ENCODE measurements at places on chromosomes 2 and 18. TPM values are rescaled to one million over a fixed set of nuclear protein-coding genes. Genes with fewer than 3 reads are reported as not detected.

GRCh38 chr18:9827793-9828505, 57.8 kb upstream of the TXNDC2 start:
- no peaks in the 10 kb centered on the region for H3K27me3 ChIP-seq
- H3K4me1 ChIP-seq, result peaks cover 47% of the 10 kb centered on the region
- H3K4me3 ChIP-seq, result no peak overlapping the region
- H3K36me3 ChIP-seq, result no peaks in the 10 kb centered on the region
- peak; percentile 98 for DNase-seq
- H3K27ac ChIP-seq, result peak overlapping the region; percentile 82

- H3K27me3 ChIP-seq, result no peaks in the 10 kb centered on the region
- H3K4me1 ChIP-seq, result peaks cover 15% of the 10 kb centered on the region
- no peaks in the 10 kb centered on the region for H3K36me3 ChIP-seq
- peak; percentile 63 for DNase-seq
- H3K27ac ChIP-seq, result peak overlapping the region; percentile 59
Measured at GRCh38 chr18:60018618-60019462, 119.0 kb downstream of the PMAIP1 start.

DNA sequence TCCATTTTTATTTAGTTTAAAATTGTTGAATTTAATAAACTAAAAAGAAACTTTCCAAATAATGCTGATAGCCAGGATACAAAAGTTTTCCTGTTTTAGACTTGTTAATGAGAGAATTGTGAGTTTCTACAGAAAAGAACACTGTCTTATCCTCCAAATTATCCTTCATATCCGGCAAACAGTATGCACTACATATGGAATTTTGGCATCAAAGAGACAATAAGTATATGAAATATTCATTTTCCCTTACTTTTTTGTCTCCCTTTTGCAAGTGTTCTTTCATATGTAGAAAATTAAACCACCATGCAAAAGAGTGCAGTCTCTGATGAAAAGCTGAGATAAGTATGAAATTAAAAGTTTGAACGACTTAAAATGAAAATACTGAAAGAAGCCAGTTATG, 159.4 kb downstream of the UBE2E3 start:
- no peaks in the 10 kb centered on the region for H3K4me1 ChIP-seq
- DNase-seq, result no peak
- no peak overlapping the region for H3K27ac ChIP-seq
- no peak overlapping the region for H3K4me3 ChIP-seq
- H3K27me3 ChIP-seq, result no peaks in the 10 kb centered on the region

DNA sequence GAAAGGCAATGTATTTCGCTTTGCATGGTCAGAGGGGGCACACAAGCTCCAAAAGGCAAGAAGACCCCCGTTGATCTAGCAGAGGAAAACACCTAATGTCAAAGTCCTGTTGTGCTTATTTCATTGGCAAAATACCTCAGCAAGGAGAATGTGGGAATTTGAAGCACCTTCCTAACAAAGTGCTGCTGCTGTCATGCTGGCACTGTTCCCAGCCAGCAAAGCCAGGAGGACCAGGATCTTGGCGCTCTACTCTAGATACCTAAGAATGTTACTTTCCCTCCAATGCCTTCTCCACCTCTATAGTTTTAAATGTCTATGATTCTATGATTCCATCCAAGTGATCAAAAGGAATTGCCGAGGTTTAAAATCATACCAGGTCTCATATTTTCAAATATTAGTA, 867.9 kb upstream of the POU3F3 start:
- H3K4me1 ChIP-seq, result no peaks in the 10 kb centered on the region
- no peaks in the 10 kb centered on the region for H3K27me3 ChIP-seq
- no peaks in the 10 kb centered on the region for H3K36me3 ChIP-seq
- H3K4me3 ChIP-seq, result no peak overlapping the region
- no peak for DNase-seq
- H3K27ac ChIP-seq, result no peak overlapping the region

- peaks cover 30% of the 10 kb centered on the region for H3K27me3 ChIP-seq
- no peaks in the 10 kb centered on the region for H3K36me3 ChIP-seq
- peak overlapping the region; percentile 48 for H3K4me3 ChIP-seq
- no peak overlapping the region for H3K27ac ChIP-seq
Measured at GRCh38 chr2:29920130-29920577, 1.2 kb downstream of the ALK start.

GRCh38 chr2:232688201-232688600, 8.9 kb upstream of the GIGYF2 start:
- H3K27me3 ChIP-seq, result peaks cover 2% of the 10 kb centered on the region
- H3K4me1 ChIP-seq, result no peaks in the 10 kb centered on the region
- no peak overlapping the region for H3K27ac ChIP-seq

DNA sequence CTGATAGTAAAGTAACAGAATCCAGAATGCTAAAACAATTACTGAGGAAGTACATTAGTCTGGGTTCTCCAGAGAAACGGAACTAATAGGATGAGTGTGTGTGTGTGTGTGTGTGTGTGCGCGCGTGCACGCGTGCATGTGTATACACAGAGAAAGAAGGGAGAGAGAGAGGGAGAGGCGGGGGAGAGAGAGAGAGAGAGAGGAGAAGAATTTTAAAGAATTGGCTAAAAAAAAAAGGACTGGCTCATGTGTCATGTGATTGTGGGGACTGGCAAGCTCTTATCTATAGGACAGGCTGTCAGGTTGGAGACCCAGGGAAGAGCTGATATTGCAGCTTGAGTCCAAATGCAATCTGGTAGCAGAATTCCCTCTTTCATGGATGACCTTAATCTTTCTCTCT, 976.2 kb upstream of the CDH2 start:
- H3K4me3 ChIP-seq, result no peak overlapping the region
- H3K27me3 ChIP-seq, result no peaks in the 10 kb centered on the region
- H3K4me1 ChIP-seq, result peaks cover 35% of the 10 kb centered on the region
- no peak for DNase-seq
- no peaks in the 10 kb centered on the region for H3K36me3 ChIP-seq
- peak overlapping the region; percentile 91 for H3K27ac ChIP-seq

DNA sequence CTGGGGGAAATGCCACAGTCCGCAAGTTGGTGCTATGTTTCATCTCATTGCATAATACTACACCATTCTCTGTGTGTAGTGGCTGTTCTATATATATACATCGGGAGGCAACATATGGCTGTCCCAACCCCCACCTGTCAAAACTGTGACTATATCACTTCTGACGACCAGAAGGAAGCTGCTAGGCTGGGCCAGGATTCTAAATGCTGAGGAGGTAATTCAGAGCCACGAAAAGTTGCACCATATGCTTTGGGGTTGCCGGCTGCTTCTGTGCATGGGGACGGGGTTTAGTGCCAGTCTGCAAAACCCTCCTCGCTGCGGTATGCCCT, 117.3 kb downstream of the MSH2 start:
- peaks cover 6% of the 10 kb centered on the region for H3K4me1 ChIP-seq
- DNase-seq, result no peak
- no peaks in the 10 kb centered on the region for H3K36me3 ChIP-seq

GRCh38 chr2:54455563-54456361, at the start of gene SPTBN1:
TSS of gene SPTBN1 (plus strand) at chr2:54456327. CDS start at chr2:54526419, 70,092 bp downstream.
- peak within 1 kb of the TSS; percentile 65 for H3K27ac ChIP-seq
- H3K4me3 ChIP-seq, result peak within 1 kb of the TSS; percentile 94
- H3K36me3 ChIP-seq, result no peaks in the 10 kb centered on the region
- peaks cover 22% of the 10 kb centered on the region for H3K4me1 ChIP-seq
- peak; percentile 87 for DNase-seq

- DNase-seq, result peak; percentile 95
- H3K4me1 ChIP-seq, result no peaks in the 10 kb centered on the region
- H3K27ac ChIP-seq, result no peak overlapping the region
- no peaks in the 10 kb centered on the region for H3K36me3 ChIP-seq
Measured at GRCh38 chr2:180125245-180125962, 118.3 kb upstream of the CWC22 start.

- no peaks in the 10 kb centered on the region for H3K27me3 ChIP-seq
- no peak for DNase-seq
- H3K4me3 ChIP-seq, result no peak overlapping the region
- peaks cover 11% of the 10 kb centered on the region for H3K4me1 ChIP-seq
- H3K27ac ChIP-seq, result no peak overlapping the region
Measured at GRCh38 chr18:26468931-26469340, 79.4 kb downstream of the KCTD1 start.

DNA sequence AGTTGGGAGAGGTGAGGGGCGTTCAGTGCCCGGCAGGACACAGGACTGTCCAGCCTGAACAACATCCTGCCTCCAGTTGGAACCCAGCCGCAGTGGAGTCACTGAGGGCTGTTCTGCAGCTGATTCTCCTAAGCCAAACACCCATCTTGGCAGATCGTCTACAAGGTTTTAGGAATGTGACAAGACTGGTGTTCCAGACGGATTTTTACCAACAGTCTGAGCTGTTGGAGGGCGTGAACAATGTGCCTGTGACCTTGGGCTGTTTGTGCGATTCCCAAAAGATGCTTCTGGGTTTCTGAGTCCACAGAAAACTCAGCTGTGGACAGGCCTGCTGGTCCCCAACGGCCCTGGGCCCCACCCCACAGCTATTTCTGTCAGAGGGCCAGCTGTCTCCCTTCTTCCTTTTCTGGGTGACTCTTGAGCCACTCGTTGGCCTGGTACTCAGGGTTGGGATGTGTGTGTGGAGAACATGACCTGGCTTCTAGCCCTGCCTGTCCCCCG, 5.7 kb downstream of the LRRFIP1 start:
- DNase-seq, result no peak
- H3K36me3 ChIP-seq, result no peaks in the 10 kb centered on the region
- no peak overlapping the region for H3K27ac ChIP-seq

DNA sequence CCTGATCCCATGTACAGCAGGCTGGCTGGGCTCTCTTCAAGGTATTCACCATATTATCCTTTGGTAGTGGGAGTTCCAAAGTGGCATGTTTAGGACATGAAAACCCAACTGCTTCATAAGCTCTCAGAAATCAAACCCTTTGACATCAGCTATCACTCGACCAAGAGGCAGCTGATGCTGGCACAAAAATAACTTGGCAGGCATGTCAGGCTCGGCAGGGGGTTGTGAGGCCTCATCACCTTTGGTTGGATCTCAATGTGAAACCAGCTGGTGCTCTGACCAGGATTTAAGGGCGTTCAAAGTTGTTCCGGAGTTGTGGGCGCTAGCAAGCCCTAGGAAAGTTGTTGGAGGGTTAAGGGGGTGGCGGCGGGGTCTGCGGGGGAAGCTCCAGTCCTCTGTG, 171.9 kb downstream of the FHOD3 start:
- H3K27me3 ChIP-seq, result no peaks in the 10 kb centered on the region
- no peak overlapping the region for H3K4me3 ChIP-seq
- no peaks in the 10 kb centered on the region for H3K36me3 ChIP-seq
- no peaks in the 10 kb centered on the region for H3K4me1 ChIP-seq
- no peak for DNase-seq
- no peak overlapping the region for H3K27ac ChIP-seq

DNA sequence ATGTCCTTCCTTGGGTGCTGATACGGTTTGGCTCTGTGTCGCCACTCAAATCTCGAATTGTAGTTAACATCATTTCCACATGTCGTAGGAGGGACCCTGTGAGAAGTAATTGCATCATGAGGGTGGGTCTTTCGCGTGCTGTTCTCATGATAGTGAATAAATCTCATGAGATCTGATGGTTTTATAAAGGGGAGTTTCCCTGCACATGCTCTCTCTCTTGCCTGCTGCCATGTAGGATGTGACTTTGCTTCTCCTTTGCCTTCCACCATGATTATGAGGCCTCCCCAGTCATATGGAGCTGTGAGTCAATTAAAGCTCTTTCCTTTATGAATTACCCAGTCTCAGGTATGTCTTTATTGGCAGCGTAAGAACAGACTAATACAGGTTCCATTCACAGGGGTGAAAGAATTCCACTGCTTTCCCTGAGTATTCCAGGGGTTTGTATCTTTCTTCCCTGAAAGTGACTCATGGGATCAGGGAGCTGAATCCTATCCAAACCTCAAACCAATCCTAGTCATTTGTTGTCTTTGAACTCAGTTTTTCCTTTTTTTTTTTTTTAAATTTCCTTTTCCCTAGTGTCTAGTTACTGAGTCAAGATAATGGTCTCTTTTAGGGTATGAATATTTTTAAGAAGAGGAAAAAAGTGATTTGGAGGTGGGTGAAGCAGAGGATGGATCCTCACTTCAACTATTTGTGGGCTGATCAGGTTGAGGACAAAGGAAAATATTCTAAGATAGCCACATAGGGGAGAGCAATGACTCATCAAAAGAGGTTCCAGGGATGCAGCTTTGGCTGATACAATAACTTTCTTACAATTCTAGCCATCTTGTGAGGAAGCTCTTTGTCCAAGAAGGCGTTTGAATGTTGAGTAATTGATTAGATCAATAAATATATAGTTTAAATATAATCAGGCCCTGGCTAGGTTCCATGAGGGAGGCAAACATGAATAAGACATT, 19.5 kb upstream of the KCNE4 start:
- DNase-seq, result peak; percentile 76
- peak overlapping the region; percentile 44 for H3K27ac ChIP-seq
- H3K4me3 ChIP-seq, result no peak overlapping the region
- H3K27me3 ChIP-seq, result no peaks in the 10 kb centered on the region

- H3K36me3 ChIP-seq, result no peaks in the 10 kb centered on the region
- peaks cover 36% of the 10 kb centered on the region for H3K27me3 ChIP-seq
- peak overlapping the region; percentile 48 for H3K4me3 ChIP-seq
- DNase-seq, result peak; percentile 18
- H3K4me1 ChIP-seq, result peaks cover 27% of the 10 kb centered on the region
Measured at GRCh38 chr18:13217466-13217961, 1.0 kb upstream of the LDLRAD4 start.

DNA sequence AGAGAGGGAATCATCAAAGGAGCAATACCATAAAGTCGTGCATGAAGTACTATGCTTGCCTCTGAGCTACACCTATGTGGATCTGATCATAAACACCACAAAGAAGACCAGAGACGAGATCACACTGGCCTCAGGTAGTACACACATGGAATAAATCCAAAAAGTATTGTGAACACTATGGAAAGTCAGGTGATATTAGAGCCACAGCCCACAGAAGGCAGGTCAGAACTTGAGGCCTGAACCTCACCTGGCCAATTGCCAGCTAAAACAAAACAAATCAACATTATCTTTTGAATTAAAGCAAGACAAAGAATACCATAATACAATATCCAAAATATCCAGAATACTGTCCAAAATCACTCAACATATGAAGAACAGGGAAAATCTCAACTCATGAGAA, 371.1 kb downstream of the NCKAP5 start:
- no peaks in the 10 kb centered on the region for H3K36me3 ChIP-seq
- no peak for DNase-seq
- H3K4me1 ChIP-seq, result peaks cover 5% of the 10 kb centered on the region
- no peak overlapping the region for H3K27ac ChIP-seq

GRCh38 chr18:52254367-52254766, 85.6 kb upstream of the DCC start:
- H3K4me3 ChIP-seq, result no peak overlapping the region
- no peaks in the 10 kb centered on the region for H3K36me3 ChIP-seq
- no peak for DNase-seq

DNA sequence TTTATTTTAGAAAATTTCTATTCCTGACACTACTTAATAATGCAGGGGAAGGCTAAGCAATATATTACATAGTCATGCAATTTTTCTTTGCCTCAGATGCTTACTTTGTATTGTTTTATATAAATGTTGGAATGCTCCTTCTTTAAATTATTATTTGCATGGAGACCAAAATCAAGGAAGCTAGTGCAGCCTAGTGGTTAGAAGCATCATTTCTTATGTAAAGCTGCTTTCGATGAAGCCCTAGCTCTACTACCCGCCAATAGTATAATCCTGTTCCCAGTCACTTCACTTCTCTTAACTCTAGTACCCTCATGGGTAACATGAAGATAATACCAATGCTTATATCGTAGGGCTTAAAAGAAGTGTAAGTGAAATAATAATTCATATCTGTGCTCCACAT, 198.9 kb downstream of the LRATD1 start:
- peak; percentile 0 for DNase-seq
- H3K4me1 ChIP-seq, result no peaks in the 10 kb centered on the region
- H3K27me3 ChIP-seq, result no peaks in the 10 kb centered on the region

GRCh38 chr18:41829647-41830516, 125.2 kb upstream of the PIK3C3 start:
- no peaks in the 10 kb centered on the region for H3K27me3 ChIP-seq
- no peak overlapping the region for H3K4me3 ChIP-seq
- H3K4me1 ChIP-seq, result no peaks in the 10 kb centered on the region

DSG1 gene
- 0.05 TPM for total RNA-seq

GPR45 gene
- total RNA-seq, result 0.22 TPM

PPP4R1 gene
- total RNA-seq, result 131 TPM

ACVR1C gene
- 0.62 TPM for total RNA-seq

COLEC12 gene
- 11.6 TPM for total RNA-seq

LRRC30 gene
- not detected for total RNA-seq

Measured in astrocyte (in vitro differentiated cells and primary cell).